ENCODE measurements at places on chromosomes 5 and 9.

DNA sequence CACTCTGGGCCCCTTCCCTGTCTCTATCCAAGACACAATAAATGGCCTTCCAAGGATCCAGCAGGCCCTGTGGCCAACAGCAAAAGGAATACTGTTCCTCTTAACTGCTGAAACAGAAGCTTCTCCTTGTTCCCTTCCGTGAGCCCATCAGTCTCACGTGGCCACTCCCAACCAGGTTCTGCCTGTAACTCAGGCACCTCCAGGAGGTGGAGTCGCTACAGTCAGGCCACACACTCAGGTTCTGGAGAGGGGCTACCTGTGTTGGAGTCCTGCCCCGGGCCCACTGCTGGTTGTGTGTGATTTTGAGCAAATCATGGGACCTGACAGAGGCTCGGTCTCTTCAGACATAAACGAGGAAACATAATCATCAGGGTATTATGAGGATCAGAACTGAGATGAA is 10.3 kb downstream of the FAT2 start:
- DNase-seq: no peak

DNA sequence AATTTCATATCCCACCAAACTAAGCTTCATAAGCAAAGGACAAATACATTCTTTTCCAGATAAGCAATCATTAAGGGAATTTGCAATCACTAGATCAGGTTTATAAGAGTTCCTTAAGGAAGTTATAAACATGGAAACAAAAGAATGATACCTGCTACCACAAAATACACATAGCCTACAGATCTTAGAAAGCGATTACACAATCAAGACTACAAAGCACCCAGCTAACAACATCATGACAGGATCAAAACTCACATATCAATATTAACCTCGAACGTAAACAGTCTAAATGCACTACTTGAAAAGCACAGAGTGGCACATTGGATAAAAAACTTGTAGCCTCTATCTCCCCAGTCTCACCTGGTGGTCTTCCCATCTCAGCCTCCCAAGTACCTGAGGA is 512.4 kb upstream of the PTGER4 start:
- DNase-seq: no peak

DNA sequence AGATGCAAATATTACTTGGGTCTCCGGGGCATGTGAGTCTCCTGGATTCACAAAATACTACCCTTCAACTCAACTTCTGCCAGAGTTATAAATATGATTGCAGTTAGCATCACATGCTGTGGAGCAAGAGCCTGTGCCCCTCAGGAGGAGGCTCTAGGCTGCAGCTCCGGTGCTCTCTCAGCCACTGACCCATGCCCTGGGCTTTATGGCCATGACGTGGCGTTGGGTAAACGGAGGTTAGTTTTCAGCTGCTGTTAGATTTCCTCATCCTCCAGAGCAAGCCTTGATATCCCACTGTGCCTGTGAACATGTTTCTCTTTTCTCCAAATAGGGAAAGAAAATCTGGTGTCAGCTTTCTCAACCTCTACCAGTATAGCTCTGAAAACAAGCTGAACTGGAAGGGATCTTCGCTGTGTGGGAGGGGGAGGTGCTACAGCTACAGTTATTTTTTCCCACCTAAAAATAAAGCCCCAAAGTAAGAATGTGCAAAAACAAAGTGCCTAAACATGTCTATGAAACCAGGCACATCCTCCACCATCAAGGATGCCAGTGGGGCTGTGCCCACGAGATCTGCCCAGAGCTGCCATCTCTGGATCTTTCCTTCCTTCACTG is 124.4 kb upstream of the GPR151 start:
- DNase-seq: no peak

DNA sequence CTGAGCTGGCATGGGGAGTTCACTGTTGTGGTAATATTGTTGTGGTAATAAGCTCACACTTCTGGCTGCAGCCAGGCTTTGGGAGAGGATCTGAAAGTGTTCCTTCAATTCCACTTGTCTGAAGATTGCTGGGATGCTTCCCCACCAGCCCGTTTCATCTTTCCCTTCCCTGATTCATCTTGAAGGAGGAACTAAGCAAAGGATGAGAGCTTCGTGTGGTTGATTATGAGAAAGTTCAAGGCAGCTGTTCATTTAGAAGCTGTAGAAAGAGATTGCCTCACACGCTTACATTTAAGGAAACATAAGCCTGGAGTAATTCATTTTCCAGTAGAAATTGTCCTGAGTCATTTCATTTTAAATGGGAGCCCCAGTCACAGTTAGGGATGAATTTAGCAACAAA is 122.4 kb upstream of the GAS1 start:
- peak; percentile 66 for DNase-seq

GRCh38 chr5:131068893-131069643 is 96.0 kb downstream of the HINT1 start:
- no peak for DNase-seq

DNA sequence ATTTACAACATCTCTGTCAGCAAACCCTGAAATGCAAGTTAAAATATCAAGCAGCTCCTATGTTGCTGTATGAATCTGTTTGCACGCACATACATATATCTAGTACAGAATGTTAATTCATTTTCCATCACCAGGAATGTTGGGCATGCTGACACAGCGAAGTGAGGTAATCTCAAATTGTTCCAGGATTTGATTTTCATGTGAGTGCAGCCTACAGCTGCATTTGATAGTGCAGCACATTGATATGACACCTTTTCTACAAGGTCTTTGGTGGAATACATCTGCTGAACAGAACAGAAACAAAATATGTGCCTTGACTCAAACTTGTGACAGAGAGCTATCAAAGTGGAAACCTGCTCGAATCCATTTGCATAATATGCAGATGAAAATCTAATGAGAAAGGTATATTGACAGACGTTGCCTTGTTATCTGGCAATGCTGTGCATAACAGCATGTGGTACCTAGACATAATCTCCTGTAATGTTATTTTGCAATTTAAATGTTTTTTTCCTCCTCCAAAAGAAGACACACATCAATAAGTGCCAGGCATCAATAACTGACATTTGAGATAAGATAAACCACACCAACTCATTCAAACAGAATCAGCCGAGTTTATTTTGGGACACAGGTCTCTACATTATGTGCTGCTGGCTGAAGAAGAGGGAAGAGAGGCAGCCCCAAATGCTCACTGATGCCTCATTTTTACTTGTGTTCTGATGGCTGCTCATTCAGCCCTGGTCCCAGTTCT is 512.2 kb downstream of the ZNF608 start:
- DNase-seq: peak; percentile 23

DNA sequence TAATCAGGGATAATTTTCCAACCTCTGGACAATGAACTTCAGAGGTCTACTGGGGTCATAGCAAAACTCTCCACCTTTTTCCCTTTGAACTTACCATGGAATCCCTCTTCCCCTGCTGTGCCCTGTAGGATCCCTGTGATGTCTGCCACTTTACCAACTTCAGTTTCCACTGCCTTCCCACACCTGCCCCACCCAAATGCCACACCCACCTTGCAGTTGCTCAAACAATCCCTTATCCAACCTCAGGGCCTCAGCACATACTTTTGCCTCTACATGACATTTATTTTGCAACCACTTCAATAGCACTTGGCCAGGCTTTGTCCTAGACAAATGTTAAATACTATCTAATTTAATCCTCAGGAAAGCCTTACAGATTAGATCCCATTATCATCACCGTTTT is 463.7 kb upstream of the WWC1 start:
- DNase-seq: no peak

- DNase-seq: peak; percentile 62
These were observed 291.9 kb downstream of the FBXL7 start for GRCh38 chr5:15791859-15792258.

DNA sequence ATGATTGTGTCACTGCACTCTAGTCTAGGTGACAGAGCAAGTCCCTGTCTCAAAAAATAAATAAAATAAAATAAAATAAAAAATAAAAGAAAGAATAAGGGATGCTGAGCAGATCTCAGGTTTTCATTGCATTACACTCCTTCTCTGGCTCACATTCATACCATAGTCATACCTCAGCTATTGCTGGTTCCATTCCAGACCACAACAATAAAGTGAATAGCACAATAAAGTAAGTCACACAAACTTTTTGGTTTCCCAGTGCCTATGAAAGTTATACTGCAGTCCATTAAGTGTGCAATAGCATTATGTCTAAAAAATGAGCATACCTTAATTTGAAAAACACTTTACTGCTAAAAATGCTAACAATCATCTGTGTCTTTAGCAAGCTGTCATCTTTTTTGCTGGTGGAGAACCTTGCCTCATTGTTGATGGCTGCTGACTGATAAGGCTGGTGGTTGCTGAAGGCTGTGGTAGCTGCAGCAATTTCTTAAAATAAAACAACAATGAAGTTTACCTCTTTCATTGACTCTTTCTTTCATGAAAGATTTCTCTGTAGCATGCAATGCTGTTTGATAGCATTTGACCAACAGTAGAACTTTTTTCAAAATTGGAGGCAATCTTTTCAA is 415.7 kb downstream of the ZNF608 start:
- DNase-seq: peak; percentile 40

DNA sequence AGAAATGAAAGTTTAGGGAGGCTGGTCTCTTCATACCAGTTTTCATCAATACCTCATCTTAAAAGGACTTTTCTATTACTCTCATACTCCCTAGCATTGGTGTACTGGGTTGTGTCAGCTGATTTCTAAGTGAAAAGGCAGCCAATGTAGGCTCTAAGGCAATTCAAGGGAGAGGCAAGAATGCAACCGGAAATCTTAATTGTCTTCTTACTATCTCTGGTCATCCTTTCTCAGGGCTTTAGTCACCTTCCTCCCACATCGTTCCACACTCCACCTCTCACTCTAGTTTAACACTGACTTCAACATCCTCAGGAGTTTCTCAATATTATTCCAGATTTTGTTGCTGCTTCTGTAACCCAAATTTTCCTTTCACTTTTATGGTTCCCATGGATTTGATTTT is 281.8 kb upstream of the RFX3 start:
- no peak for DNase-seq

- DNase-seq: no peak
These were observed 243.1 kb downstream of the PBX3 start for GRCh38 chr9:125990186-125990792.

DNA sequence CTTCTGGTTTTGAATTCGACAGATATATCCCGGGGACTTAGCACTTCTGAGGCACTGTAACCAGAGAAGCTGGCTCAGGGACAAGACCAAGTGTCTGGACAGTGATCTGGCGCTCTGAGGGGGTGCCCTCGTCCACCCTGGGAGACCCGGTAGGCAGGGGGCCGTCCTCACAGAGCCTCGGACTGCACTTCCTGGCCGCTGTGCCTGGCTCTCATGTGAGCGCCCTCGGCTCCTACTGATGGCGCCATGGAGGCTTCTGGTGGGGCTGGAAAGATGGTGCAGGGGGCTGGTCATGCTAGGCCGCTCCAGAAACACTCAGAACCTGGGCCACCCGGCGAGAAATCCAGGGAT is 18.8 kb upstream of the SLC6A3 start:
- DNase-seq: no peak
